AG20443 (cell line): ENCODE measurements at places on chromosomes 3 and 15.

GRCh38 chr15:63156755-63157117 lies 541 bp downstream of the RPS27L start:
- peak; percentile 49 for DNase-seq

DNA sequence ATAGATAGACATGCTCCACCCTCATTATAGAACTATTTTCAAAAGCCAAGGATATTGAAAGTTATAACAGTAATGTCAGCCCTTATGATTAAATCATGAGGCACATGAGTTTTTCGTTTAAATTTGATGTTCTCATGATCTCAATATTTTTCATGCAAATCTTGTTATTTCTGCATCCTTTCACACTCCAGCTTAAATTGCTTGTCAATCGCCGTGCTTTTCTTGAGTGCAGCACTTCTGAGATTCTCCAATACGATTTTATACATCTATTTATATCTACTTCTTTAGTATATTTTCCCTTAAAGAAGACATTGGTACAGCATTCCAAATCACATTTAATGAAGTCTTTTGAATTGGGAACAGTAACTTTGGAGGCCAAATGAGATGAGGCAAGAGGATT lies 171.2 kb upstream of the GBE1 start:
- DNase-seq = no peak

DNA sequence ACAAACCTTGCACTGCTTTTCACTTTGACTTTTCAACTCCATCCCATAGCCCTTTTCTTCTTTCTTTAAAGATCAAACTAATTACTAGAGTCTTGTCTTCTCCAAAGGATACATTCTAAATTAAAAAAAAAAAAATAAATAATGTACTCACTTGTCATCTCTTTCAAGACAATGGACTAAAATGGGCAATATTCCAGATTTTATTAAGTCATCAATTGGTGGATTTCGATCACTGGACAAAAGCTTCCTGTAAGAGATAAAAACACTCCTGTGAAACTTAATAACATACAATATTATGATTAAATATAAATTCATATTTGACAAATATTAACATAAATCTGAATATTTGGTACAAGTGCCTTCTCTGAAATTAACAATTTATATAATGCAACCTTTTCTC lies 34.1 kb downstream of the KPNA4 start:
- DNase-seq = no peak

GRCh38 chr3:25783661-25784512 lies 644 bp upstream of the NGLY1 start:
- peak; percentile 49 for DNase-seq

- peak; percentile 48 for DNase-seq
Observed at GRCh38 chr15:94023531-94023930, 207.8 kb upstream of the MCTP2 start.

DNA sequence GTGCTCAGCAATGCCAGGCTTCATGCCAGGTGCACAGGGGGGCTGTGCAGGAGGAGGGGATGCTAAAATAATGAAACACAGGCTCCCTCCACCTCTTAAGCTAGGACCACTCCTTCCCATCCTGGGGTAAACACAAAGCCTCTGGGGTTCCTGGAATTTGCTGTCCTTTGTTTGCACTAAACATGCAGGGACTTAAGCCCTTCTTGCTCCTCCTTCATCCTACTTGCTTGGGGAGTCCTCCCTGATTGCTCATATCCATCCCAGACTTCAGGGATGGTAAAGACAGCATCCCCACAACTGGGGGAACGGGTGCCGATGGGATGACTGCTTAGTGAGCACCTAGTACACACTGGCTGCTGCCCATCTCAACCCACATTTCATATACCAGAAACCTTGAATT lies 5.1 kb downstream of the LINGO1 start:
- no peak for DNase-seq

GRCh38 chr15:56931639-56932508 lies 13.4 kb downstream of the TCF12 start:
- DNase-seq = no peak

DNA sequence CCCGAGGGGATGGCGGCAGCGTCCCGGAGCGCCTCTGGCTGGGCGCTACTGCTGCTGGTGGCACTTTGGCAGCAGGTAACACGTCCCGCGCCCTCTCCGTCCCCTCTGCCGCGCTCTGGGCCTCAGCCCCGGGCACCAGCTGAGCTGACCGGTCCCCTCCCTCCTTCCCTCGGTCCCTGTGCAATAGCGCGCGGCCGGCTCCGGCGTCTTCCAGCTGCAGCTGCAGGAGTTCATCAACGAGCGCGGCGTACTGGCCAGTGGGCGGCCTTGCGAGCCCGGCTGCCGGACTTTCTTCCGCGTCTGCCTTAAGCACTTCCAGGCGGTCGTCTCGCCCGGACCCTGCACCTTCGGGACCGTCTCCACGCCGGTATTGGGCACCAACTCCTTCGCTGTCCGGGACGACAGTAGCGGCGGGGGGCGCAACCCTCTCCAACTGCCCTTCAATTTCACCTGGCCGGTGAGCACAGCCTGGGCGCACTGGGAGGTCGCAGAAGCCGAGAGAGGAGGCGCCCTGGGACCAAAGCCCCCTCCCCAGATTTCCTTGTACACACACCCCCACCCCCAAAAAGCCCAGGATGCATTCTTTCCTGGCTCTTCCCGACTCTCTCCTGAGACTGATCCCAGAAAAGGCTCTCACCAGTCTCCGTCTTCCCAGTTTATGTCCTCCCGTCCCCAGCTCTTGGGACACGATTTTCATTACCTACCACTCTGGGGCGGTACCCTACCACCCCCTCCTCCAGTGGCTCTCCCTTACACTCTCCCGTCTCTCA lies 705 bp downstream of the DLL4 start:
- peak; percentile 64 for DNase-seq
